ENCODE measurements at places on chromosomes 1 and 21.

- DNase-seq: no peak
Observed at GRCh38 chr1:185014941-185015340, 30.4 kb upstream of the RNF2 start.

GRCh38 chr1:113805639-113806038 is 6.6 kb downstream of the RSBN1 start:
- no peak for DNase-seq

DNA sequence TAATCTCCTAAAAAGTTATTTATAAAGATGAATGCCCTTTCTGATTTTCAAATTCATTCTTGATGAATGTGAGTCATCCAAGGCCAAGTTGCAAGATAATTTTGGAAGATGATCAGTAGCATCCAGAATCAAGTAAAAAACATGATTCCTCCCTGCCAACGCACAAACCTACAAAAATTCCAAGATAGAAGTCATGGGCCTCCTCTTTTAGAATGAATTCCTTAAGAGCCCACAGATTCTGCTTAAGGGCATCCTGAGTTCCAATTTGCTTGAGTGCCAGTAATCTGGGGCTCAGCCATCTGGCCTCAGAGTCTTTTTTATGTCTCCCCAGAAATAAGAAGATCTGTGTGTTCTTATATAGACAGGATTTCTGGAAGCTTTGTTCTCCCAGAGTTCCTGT is 23.2 kb upstream of the SPATA6 start:
- no peak for DNase-seq

DNA sequence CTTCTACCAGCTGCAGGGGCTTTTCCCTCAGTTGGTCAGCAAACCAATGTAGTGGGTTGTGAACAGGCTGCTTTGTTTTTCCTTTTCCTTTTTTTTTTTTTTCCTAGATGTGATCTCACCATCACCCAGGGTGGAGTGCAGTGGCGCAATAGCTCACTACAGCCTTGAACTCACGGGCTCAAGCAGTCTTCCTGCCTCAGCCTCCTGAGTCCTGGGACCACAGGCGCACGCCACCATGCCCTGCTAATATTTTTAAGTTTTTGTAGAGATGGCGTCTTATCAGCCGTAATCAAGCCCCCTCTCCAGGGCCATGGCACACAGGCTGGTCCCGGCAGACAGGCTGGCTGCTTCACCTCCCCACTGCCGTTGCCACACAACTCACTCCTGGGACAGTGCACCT is 3.4 kb upstream of the TRIM11 start:
- DNase-seq: no peak

- no peak for DNase-seq
Observed at GRCh38 chr1:35269201-35269988, 886 bp downstream of the ZMYM4 start.

DNA sequence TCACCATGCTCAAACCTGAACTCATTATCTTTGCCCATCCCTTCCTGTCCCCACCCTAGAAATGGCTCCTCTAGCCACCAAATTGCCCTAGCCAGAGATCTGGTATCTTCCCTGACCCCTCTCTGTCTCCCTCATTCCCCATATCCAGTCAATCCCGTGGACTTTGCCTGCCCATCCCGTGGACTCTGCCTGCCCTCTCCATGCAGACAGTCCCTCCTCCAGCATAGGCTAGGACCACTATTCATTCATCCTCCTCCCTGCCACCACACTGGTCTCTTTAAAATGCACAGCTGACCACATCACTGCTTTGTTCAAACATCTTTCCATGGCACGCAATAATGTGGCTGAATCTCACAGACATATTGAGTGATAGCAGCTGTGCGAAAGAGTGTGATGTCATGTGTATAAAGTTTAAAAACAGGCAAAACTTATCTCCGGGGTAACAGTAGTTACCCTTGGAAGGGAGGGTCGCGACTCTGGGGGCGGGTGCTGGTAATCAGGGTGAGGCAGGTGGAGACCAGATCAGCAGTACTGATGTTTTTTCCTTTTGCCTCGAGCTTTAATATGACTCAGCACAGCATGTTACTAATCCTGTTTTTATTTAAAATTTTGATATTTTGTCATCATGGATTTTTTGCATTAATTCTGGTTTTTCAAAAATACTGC is 4.8 kb upstream of the SLC2A1 start:
- peak; percentile 70 for DNase-seq

GRCh38 chr1:78005755-78006154 is 1.0 kb downstream of the DNAJB4 start:
- peak; percentile 89 for DNase-seq

DNA sequence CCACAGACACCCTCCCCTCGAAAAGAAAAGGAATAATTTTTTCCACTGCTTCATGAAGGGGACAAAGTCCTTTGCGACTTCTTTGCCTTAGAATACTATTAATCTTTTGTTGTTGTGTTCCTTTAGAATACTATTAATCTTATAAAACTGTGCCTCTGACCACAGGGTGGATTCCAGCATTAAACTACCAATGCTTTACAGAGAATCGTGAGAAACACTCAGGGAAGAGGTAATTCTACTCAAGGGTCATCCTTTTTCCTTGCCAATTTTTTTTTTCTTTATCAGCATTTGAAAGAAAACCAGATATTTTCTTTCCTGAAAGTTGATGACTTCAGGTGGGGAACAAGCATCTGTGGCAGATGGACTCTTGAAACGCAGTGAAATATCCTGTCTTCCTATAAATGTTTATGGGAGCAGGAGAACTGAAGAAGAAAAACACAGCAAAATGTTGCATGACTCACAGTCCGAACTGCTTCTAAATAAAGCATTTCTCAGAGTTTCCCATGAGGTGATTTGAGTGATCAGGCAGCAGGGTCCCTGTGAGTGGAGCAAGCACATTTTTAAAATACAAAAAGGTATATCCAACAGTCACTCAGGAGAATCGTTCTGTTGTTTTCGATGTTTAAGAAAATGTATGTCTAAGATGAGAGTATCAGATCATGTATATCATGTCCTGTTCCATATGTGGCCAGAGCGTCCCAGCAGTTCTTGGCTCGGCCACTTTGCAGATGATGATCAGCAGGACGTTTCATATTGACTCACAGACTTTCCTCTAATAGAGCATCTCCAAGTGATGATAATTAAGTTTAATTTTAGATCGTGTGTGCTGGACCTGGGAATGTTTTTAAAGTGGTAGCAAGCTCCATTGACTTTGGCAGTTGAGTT is 154.2 kb upstream of the RUNX1 start:
- DNase-seq: peak; percentile 86
